ENCODE measurements at places on chromosomes 3 and 15.
A peak's percentile ranks its signal among the peaks of the same experiment; 100 is the strongest.

GRCh38 chr15:51765751-51766150 lies 14.4 kb downstream of the TMOD2 start:
- no peak for DNase-seq

DNA sequence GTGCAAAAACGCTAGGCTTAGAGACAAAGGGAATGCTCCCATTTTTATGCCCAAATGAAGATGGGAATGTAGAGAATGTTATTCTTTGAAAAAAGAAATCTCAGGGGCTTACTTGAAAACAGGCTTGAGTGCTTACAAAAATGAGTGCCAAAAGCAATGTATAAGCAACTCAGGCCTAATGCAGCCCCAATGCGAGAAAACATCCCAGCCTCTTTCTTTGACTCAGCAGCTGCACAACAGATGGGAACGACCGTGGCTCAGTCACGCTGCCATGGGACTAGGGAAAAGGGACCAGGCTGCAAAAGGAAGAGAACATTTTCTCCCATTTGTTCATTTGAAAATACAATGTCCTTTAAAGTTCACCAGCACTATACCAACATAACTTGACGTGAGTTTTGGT lies 246.4 kb upstream of the LRIG1 start:
- DNase-seq, result no peak

- peak; percentile 95 for DNase-seq
These were observed 225.6 kb upstream of the UBE2E1 start for GRCh38 chr3:23580096-23580713.

DNA sequence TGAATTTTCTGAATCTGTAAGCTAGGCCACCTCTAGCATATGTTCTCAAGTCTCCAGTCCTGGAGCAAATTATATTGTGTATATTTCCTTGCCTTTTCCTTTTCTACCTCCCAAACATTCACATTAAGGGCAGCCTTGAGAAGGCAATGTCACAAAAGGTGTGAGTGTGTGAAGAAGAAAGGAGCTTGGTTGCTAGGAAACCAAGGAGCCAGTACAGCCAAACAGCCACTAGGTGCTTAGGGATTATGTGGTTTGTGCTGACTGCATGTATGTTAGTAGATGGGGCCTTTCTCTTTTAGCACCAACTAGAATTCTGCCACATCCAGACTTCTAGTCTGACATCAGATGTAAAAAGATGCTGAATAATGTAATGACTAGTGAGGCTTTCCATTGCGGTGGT lies 118.8 kb upstream of the DAZL start:
- peak; percentile 73 for DNase-seq

DNA sequence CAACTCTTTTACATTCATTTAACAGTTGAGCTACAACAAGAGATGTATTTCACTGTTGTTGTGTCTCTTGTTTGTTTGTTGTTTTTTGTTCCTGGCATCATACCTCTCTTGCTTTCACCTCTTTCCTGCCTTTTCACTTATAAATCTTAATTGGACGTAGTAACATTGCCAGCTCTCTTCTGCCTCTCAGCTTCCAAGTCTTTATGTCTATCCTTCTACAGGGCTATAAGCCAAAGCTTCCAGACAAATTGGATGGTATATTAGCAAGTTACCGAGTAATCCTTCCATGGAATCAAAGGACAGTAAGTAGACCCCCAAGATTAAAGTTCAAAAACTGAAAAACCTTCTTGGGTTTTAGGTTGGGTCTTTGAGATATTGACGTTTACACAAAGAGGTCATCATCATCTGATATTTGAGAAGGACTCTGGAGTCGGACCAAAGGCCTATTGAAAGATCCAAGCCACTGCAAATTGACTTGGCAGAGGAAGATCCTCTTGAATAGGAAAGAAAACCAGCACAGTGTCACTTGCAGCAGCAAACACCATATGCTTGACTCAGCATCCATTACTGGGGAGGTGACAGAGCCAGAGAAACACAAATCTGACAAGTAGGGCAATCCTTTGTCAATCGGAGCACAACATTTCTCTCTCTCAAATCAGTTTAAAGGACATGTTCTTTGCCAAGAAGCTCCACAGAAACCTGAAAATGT lies 648.5 kb upstream of the NR2F2 start:
- DNase-seq, result no peak

DNA sequence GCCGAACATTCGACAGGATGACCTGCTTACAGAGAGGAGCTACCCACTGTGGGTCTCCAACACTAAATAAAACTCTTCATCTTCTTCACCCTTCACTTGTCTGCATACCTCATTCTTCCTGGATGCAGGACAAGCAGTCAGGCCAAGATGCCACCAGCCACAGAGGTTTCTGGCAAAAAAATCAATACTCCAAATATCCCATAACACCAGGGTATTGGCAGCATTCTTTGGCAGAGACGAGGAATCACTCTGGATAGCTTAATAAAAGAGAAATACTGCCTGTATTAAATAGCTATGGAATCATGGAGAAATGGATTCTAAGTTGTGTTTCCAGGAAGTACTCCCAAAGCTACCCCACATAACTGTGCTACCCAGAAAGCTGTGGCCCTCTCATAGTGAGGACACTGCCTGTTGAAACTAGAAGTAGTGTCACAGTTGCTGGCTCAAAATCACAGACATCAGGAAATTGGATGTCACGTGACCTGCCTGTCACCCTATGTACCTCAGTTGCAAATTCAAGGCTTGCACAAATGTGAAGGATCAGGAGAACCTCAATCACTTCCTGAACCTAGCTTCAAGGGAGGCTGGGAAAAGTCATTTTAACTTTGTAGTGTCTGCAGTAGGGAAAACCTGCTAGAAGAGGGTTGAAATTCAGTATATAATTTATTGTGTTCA lies 11.0 kb upstream of the LRRC31 start:
- DNase-seq, result no peak

DNA sequence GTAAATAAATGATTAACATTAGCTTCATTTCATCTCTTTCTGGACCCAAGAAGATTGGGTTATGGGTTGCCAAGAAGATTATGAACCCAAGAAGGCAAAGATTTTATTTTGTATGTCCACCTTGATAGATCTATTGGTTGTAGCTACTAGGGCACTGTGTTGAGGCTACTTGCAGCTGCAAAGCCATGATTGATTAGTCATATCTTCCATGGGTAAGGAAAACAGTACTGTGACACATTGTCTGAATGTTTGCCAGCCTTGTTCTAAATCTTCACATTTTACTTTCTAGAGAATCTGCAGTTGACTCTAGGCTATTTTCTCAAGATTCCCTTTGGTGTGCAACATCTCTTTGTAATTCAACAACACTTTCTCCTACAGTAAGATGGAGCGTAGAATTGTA lies 229.2 kb upstream of the KCNH8 start:
- no peak for DNase-seq

DNA sequence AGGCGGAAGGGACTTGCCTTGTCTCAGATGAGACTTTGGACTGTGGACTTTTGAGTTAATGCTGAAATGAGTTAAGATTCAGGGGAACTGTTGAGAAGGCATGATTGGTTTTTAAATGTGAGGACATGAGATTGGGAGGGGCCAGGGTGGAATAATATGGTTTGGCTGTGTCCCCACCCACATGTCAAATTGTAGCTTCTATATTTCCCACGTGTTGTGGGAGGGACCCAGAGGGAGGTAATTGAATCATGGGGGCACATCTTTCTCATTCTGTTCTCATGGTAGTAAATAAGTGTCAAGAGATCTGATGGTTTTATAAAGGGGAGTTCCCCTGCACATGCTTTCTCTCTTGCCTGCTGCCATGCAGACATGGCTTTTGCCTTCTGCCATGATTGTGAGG lies 89.2 kb downstream of the CGGBP1 start:
- no peak for DNase-seq

- DNase-seq, result no peak
These were observed 7.4 kb downstream of the TM6SF1 start for GRCh38 chr15:83114856-83115255.

DNA sequence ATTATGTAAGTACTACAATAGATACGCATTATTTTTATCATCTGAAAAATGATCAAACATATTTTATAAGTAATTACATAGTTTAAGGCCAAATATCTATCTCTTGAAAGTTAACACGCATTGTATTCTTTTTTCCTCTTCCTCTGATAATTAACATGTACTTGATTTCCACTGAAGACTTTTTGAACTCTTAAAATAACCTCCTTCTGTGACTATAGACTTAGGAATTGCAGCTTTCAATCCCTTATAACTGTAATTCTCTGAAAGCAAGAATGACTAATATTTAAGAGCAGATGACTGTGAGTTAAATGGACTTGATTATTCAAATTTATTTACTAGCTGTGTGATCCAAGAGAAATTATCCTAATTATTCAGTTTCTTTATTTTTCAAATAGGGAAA lies 730.6 kb upstream of the NECTIN3 start:
- peak; percentile 69 for DNase-seq

GRCh38 chr3:114586119-114586518 lies 292.3 kb downstream of the TIGIT start:
- no peak for DNase-seq

DNA sequence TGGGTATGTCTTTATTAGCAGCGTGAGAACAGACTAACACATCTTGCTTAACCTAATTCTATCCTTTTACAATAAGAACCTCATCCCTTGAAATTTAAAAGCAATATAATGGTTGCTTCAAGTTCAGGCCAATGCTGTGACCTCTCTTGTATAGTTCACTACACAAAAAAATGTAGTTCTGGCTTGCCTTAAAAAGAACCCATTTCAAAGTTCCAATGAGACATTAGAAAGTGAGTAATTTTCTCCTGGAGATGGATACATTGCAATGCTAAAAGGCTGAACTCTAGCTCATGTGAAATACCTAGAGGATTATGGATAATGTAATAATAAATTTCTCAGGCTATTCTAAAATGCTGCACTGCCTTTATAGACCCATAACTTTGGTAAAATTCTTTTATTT lies 47.8 kb downstream of the ATP13A4 start:
- no peak for DNase-seq

DNA sequence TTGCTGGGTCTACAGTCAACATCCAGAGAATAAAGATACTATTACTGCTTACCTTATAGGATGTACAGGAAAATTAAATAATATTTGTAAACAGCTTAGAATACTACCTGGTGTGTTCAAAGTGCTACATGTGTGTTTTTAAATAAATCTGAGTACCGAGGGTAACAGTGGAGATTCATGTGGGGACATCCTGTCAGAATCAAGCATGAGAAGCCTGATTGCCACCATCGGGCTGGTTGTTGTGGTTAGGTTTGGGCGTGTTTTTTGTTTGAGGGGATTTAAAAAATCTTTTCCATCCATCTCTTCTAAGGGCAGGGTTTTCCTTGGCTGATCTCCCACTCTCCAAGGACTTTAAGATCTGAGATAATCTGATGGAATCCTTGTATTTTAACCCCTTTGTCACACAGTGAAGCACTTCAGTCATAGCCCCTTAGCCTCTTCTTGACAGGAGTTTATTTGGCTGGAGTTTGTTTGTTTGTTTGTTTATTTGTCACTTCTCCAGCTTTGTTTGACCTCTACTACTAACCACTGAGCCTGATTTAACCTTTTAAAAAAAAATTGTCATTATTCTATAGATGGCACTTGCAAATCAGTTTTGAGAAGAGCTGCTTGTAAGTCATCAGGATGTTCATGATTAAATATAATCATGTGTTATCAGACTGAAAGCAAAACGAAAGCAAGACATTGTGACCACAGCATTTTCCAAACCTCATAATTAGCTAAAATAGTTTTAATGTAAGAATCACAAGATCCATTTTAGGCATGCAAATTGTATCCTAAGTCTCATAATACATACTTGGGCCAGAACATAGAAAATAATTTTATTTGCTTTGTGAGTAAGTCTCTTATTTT lies 72.8 kb upstream of the RARB start:
- peak; percentile 29 for DNase-seq

DNA sequence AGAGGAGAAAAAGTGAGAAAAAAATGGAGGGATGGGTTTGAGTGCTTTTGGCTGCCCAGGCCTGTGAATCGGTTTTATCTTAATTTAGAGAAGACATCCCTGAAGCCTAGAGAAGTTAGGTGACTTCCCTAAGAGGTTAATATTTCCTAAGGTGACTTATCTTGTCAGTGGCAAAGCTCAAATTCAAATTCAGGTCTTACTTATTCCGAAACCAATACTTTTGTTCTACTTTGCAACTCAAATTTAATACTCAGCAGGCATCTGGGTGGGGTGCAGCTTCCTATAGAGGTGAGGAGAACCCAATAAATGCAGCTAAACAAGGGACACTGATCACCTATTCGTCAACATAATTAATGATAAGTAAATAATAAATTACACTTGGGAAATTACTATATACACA lies 54.9 kb upstream of the MYRIP start:
- DNase-seq, result no peak

GRCh38 chr3:57627976-57628375 lies 30.8 kb upstream of the ARF4 start:
- no peak for DNase-seq

- DNase-seq, result no peak
These were observed 19.7 kb upstream of the GOLGB1 start for GRCh38 chr3:121769246-121769645.

DNA sequence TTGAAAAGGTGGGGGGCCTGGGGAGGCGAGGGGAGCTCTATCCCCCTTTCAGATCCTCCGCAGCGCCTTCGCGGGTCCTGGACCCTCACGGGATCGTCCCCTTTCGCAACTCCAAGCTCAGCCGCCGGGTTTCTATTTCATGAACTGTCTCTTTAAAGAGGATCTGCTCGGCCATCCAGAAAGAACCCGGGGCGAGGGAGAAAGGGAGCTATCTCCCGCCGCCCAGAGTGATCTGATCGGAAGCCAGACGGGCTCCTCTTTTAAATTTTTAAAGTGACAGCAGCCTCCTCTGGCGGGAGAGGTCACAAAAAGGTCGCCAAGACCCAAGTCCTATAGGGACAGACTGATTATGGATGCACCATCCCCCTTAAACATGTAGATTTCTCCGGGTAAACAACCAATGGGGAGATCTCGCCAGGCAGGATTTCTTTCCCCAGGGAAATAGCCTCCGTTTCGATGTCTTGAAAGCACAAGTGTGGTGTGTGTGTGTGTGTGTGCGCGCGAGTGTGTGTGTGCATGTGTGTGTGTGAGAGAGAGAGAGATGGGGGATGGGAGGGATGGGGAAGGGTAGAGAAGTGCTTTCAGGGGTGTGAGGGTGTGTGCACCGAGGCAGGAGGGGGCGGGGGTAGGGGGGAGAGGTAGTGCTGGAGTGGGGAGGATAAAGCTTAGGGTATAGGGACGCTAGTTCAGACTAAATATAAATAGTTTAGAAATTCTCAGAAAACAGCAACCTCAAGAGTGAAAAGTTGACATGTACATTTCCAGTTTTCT lies 516.1 kb downstream of the MECOM start:
- peak; percentile 62 for DNase-seq
